ENCODE measurements at places on chromosomes 1 and 21.

GRCh38 chr1:201982623-201983379 lies at the start of gene RNPEP:
TSS of gene RNPEP (plus strand) at chr1:201982648. CDS start at chr1:201982667, 19 bp downstream.
- DNase-seq: peak; percentile 2

DNA sequence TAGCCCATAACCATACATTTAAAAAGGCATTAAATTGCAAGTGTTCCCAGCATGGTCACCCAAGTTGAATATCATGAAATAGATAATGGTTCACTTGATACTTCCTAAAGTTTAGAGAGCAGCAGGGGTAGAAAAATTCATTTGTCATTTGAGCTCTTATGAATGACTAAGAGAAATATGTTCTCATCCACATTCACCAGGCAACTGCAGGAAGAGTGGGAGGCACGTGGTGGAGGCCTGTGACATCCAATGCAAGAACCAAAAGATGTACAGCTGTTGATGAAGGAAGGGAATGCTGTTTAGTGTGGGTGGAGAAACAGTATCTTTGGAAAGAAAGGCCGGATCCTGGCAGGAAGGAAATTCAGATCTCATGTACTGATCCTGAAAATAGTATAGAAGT lies 473.1 kb downstream of the ADGRL2 start:
- no peak for DNase-seq

DNA sequence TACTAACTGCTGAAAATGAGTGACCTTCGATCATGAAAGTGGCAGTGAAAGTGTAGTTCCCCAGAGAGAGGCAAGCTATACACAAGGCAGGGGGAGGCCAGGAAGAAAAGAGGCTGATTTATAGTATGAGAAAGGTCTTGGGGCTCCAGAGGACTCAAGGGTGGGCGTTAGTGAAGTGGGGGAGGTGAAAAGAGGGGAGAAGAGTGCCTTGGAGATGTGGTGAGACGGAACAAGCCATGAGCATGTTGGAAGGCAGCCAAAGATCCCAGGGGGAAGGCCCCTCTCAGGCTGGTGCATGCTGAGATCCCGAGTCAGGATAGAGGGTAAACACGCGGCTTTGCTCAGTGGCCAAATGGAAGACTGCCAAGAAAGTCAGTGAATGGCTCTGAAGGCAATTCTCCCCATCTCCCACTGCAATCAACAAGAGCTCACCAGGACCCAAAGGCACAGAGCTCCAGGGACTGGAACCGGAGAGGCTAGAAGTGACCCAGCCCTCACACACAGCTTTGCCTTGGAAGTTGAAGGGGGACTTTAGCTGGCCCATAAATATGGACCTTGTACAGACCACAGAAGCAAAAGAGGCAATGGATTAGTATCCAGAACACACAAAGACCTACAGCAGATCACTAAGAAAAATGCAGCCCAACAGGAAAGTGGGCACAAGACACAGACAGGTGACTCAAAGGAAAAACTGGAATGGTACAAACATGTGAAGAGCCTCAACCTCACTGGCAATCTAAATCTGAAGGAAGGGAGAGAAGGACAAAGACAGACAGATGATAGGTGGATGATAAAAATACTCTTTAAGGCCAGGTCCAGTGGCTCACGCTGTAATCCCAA lies 49.6 kb downstream of the HSF2BP start:
- no peak for DNase-seq

DNA sequence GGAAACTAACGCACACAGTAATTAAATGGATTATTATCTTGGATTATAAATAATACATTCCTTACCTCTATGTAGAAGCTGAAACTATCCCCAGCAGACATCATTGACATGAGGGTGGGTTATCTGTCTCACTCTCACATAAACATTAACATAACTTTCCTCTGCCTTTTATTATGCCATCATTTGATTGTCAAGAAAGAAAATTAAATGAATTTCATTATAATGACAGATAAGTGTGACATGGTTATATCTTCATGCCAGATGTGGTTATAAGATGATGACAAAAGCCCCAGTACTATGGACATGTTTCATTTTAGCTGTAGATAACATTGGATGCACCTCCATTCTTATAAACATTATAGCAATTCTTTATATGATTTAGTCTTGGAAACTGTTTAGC lies 476.5 kb downstream of the KCNT2 start:
- DNase-seq: no peak

- DNase-seq: no peak
These were observed 757 bp upstream of the SPSB1 start for GRCh38 chr1:9291914-9292360.

- no peak for DNase-seq
These were observed 107.3 kb downstream of the KAZN start for GRCh38 chr1:14705824-14706223.

- DNase-seq: no peak
These were observed 16.2 kb upstream of the SLC6A17 start for GRCh38 chr1:110134050-110134595.

Data from stimulated activated CD8-positive, alpha-beta memory T cell treated with anti-CD3 and anti-CD28 coated beads, Interleukin-7, amount 100 ng/mL, for 4 hours (primary cell).